ENCODE measurements at places on chromosomes 12 and 14.
A peak's percentile ranks its signal among the peaks of the same experiment; 100 is the strongest.

DNA sequence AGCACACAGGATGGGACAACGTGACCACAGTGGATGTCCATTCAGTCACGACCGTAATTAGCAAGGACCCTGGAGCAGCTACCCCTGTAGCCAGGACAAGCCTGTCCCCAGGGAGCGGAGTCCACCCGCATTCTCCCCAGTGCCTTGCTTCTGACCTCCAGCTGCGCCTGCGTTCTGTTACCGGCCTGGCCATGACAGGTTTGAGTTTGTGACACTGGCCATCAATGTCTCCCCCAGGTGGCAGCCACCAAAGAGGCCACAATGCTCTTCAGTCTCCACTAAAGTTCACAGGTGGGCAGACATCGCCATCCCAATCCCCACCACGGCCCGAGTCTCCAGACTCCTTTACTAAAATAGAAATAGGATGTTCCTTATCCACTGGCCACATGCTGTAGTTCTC lies 96.7 kb downstream of the TMEM132D start:
- DNase-seq, result no peak

GRCh38 chr12:68454892-68455291 lies 122.7 kb upstream of the MDM1 start:
- no peak for DNase-seq

GRCh38 chr14:105092171-105093037 lies 27.2 kb upstream of the GPR132 start:
- peak; percentile 52 for DNase-seq

- no peak for DNase-seq
These were observed 15.7 kb downstream of the ASPG start for GRCh38 chr14:104101086-104101621.

- DNase-seq, result no peak
These were observed 207.8 kb downstream of the RBM19 start for GRCh38 chr12:113758165-113758924.

- DNase-seq, result no peak
These were observed 234.5 kb downstream of the IPO8 start for GRCh38 chr12:30461026-30461615.

GRCh38 chr12:125685915-125686314 lies 620.7 kb downstream of the AACS start:
- no peak for DNase-seq

DNA sequence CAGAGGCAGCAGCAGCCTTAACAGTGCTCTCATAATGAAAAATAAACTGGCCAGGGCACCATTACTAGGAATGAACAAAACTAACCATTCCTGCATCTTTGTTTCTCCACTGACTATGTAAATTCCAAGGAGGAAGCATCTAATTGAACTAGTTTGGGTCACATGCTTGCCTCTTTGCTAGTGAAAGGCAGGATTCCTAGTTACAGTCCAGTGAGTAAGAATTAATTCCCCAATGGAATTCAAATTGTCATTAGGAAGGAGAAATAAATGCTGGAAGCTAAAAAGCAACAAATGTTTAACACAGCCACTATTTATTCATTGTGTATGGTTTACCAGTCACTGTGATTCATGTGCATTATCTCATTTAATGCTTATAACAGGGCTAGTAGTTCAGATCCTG lies 316.0 kb downstream of the CCDC91 start:
- DNase-seq, result no peak

DNA sequence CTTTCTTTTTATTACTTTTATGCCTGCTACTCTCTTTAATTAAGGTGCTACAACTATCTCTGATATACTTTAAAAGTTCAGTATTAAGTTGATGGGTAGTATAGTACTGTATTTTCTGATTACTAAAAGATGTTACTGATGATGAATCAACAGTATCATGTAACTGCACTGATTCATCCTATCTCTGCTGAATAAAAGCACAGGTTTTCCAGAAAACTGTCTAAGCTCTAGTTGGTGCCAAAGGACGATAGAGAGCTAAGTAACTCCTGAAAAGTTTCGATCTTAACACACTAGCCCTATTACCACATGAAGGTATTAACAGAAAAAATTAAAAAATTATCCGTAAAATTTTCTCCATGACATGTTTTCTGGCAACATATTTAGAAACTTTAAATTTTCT lies 2.1 kb downstream of the SCAF11 start:
- DNase-seq, result no peak

GRCh38 chr12:113440947-113441782 lies 19.0 kb downstream of the SDSL start:
- no peak for DNase-seq

- DNase-seq, result peak; percentile 78
These were observed 1.3 kb downstream of the BAZ2A start for GRCh38 chr12:56628671-56629458.

DNA sequence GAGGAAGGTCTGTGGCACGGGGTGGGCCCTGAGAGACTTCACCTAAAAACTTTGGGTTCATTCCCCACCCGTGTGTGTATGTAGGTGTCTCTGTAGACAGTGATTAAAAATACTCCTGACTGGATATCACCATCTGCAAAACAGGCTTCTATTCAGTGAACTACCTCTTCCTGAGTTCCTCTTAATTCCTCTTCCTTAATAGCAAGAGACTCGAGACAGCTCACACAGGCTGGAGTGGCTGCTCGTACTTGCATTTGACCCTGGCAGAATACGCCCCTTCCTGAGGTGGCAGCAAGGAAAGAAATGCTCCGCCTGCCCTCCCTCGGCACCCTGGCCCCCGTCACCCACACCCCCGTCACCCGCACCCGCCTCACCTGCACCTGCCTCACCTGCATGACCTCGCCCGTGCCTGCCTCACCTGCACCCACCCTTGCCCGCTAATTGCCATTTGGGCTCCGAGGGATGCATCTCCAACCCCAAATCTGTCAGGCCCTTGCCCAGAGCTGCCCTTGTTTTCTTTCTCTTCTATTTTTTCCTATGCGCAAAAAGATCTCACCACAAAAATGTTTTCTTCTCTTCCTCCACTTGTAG lies 90.0 kb downstream of the FBXL14 start:
- no peak for DNase-seq

GRCh38 chr12:12046401-12046800 lies 24.3 kb upstream of the BCL2L14 start:
- no peak for DNase-seq

DNA sequence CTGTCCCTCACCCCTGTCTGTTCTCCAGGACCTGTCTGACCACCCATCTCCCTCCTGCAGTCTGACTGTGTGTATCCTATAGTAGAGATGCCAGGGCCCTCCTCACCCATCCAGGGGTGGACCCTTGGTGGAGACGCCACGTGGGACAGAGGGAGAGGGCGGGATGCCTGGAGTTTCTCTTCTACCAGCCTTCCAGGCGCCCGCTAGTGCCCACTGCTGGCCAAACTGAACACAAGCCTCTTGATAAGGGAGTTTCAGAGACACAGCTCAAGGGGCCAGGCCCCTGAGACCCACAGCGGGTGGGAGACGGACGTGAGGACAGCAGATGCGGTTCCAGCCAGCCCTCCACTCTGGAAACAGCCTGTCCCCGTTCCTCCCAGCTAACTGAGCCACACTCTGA lies 147.3 kb downstream of the RBM19 start:
- no peak for DNase-seq

DNA sequence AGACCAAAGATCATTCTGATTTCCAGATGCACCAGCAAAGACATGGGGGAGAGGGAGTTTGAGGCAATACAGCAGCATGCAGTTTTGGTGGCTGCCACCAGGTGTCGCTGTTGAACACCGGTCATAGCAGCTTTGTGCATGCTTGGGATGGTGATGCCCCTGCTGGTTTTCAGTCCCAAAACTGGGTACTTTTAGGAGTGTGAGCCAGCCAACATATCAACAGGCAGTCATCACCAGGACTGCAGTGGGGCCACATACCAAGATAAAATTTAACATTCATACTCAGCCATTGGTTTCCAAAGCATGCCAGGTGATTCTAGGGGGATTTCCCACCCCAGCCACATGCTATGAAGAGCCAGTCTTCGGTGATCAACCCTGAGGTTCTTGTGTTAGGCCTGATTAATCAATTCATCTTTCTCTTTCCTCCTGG lies 64.2 kb downstream of the PHETA1 start:
- DNase-seq, result peak; percentile 91

DNA sequence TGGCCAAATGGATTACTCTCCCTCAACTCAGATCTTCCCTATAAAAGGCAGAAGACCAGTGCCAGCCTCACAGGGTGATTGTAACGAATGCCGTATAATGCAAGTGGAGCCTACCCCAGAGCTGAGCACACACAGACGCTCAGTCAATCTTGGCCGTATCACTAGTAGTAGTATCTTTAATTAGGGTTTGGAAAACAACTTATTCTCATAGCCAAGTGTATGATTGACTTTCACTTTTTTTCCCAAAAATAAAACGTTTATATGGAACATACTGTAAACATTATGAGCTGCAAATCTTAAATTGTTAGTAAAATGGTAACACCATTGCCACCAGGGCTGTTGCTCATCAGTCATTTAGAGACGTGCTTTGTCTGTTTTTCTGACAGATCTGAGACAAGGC lies 30.4 kb downstream of the PLEKHG7 start:
- DNase-seq, result no peak

DNA sequence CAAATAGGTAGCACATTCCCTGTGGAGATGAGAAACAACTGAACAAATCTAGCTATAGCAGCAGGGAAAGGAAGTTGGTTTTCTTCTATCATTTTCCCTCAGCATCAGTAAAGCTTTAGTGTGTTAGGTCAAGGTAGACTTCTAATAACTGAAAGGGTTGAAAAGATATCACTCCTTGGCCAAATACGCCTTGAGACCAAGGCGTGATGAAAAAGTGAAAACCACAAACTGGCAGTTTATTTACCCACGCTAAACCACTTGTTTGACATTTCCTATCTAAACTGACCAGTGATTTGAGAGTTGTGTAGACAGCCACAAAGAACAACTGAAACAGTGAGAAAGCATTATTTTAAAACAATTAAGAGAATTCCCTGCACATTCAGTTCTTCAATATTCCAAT lies 99.6 kb upstream of the SOX5 start:
- DNase-seq, result no peak

DNA sequence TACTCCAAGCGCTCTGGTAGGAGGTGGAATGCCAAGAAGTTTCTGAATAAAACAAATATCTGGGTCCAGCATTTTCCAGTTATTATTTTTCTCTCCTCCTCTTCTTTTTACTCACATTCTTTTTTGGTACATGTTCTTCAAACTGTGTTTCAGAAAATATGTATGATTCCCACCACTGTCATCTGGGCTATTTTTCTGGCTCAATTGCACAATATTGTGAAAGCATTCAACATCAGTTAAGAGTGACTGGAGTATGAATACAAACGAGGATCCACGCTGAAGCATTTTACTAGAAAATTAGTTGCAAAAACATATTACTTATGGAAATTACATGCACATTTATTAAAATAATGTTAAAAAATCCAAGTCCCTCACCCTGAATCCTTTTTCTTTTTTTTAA lies 61.5 kb downstream of the KCNMB4 start:
- no peak for DNase-seq

- no peak for DNase-seq
These were observed 242.7 kb downstream of the VRK1 start for GRCh38 chr14:97039717-97040363.

DNA sequence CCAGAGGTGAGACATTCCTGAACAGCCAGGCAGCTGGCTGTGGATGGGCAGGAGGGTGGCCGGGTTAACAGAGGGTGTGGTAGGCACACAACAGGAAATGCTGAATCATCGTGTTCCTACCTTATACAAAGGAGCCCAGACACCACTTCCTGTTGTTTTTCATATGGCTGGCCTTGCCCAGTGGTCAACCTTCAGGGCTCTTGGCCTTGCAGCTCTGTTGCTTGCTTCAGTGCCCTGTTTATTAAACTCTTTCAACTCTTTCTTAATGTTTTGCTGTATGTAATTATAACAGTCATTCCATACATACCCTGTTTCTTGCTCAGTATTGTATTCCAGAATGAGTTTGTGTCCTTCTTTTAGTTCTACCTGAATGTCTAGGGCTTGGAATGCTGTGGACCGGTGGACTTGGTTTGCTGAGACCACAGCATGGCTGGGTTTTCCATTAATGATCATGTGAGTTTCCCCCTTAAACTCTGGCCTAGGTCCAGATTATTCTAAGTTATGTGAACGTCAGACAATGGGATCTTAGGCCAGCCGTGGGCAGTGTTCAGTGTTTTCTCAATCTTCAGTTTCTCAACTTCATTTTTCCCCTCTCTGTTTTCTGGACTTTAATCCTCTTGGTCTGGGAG lies 11.9 kb downstream of the CFAP54 start:
- peak; percentile 57 for DNase-seq

GRCh38 chr14:58637391-58638230 lies at the start of gene DACT1:
Gene DACT1, plus strand, starts transcription at chr14:58637962. Its CDS starts 241 bp downstream, at chr14:58638203.
- peak; percentile 74 for DNase-seq

DNA sequence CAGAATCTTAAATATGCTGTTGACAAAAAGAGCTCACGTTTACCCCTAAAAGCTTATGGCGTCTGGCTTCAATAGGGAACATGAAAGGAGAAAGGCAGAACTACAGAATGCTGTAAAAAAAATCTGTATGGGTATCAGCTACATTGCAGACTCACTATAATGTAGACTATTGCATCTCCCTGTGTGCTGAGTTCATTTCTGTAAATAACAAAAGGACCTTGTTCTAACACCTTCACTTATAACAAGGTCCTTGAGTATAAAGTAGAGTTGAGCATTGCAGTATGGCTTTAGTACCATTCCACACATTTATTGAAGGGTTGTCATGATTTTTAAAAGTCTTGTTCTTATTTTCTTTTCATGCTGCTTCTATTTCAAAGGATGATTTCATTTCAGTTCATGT lies 165.3 kb downstream of the NPAS3 start:
- DNase-seq, result no peak

Measured in activated CD8-positive, alpha-beta memory T cell treated with anti-CD3 and anti-CD28 coated beads, Interleukin-2, amount 50 U/mL, for 48 hours (primary cell).